ENCODE measurements at places on chromosomes 12 and 14.

DNA sequence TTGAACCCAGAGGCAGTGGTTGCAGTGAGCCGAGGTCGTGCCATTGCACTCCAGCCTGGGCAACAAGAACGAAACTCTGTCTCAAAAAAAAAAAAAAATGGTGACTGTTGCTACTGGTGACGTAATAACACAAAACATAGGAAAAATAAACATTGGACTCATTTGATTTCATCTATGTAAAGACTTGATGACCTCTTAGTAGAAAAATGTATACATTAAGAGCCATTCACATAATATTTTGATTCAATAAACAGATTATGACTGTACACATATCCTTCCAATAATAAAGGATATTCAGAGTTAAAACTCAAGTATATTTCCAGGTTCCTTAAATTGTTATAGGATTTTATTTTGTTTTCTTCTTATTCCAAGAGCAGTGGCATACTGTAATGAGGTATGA lies 65.7 kb upstream of the AEBP2 start:
- no peak for DNase-seq

GRCh38 chr12:61862986-61863385 lies 397.2 kb upstream of the USP15 start:
- no peak for DNase-seq

DNA sequence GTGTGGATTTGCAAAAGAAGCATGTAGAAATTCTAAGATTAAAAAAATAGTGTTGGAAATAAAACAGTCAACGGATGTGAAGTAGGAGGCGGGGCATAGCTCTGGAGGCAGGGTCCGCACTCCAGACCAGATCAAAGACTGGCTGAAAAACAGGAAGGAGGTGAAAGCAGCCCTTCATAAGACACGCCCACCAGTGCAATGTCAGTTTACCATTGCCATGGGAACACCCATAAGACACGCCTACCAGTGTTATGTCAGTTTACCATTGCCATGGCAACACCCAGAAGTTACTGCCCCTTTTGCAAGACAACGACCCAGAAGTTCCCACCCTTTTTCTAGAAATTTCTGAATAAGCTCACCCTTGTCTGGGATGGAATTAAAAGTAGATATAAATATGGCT lies 87.1 kb downstream of the FZD10 start:
- no peak for DNase-seq

GRCh38 chr12:128825835-128826234 lies 2.1 kb upstream of the SLC15A4 start:
- no peak for DNase-seq

DNA sequence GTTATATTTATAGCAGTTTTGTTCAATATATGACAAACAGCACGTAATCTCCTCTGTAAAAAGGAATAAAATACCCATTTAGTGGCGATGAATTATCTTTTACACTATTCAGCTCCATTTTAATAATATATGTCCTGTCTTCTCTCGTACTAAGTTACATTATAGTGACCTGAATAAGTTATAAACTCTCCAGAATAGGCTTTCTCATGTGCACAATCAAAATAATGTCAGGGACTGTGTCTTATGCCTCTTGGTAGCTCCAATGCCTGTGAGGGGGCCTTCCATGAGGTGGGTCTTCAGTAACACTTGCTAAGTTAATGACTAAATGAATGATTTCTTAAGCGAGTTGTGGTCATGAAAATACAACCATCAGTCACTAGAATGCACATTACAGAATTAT lies 150.9 kb downstream of the MDGA2 start:
- DNase-seq = no peak

DNA sequence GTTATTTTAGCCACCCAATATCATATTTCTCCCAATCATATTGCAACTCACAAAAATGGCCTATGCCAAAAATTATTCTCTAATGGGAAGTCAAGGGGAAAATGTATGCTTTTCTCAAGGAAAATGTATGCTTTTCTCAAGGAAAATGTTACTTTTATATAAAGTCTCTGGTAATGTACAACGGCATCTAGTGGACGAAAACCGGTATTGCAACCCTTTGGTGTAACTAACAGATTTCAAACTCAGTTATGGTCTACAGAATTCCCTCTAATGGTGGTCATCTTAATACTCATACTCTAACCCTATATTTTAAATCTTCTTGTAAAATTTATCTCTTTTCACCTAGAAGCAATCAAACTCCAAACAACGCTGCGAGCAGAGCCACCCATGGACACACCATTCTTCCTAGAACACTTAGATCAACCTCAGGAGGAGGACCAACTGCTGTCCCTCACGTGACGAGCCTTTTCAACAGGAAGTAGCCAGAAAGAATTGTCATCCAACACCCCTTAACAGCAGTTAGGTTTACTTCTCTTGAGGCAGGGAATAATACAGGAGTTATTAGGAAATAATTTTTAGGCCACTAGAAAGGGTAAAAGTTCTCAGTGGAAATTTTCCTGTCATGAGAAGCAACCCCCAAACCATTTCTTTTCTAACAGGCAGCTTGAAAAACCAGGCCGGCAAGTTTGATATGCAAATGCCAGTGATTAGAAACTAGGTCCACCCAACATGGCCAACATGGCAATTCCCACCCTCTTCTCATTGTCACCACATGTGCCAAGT lies 20.1 kb downstream of the APOBEC1 start:
- DNase-seq = no peak

DNA sequence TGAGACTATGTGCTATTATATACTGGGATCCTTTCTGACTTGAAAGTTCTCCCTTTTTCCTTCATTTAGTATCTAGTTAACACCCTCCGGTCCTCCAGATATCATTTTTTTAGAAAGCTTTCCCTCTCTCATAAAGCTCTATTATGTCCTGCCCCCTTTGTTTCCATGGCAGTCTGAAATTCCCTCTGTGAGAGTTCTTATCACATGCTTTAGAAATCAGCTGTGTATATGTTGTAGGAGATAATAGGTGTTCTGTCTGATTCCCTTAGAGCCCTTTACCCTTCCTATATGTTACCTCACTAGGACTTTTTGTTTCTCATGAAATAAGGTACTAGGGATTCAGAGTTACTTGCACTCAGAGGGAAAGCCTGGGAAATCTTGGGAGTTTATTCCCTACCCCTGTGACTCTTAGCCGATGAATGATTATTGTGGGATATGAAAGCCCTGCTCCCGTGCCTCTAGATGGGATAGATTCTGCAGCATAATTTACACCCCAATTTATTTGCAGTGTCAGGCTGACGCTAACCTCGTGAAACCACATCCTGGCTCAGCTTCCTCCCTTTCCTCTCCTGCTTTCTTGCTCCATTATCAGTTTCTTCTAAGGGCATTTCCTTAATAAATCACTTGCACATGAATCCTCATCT lies 448.4 kb downstream of the MDGA2 start:
- DNase-seq = no peak

GRCh38 chr12:75876832-75877762 lies 154.5 kb downstream of the PHLDA1 start:
- no peak for DNase-seq

- DNase-seq = no peak
Observed at GRCh38 chr14:34257505-34257904, 204.5 kb downstream of the SPTSSA start.

GRCh38 chr12:28331130-28331529 lies 140.9 kb downstream of the CCDC91 start:
- no peak for DNase-seq

GRCh38 chr14:72917094-72917802 lies 9.0 kb upstream of the DCAF4 start:
- no peak for DNase-seq

DNA sequence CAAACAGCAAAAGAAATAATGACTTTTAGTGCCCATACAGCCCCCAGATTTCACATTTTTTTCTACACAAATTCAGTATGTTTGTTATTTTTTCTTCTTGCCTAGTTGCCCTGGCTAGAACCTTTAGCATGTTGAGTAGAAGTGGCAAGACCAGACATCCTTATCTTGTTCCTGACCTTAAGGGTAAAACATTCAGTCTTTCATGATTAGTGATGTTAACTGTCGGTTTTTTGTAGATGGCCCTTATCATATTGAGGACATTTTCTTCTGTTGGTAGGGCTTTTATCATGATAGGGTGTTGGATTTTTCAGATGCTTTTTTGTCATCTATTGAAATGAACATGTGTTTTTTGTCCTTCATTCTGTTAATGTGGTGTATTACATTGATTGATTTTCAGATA lies 17.1 kb downstream of the IRAK3 start:
- DNase-seq = no peak

DNA sequence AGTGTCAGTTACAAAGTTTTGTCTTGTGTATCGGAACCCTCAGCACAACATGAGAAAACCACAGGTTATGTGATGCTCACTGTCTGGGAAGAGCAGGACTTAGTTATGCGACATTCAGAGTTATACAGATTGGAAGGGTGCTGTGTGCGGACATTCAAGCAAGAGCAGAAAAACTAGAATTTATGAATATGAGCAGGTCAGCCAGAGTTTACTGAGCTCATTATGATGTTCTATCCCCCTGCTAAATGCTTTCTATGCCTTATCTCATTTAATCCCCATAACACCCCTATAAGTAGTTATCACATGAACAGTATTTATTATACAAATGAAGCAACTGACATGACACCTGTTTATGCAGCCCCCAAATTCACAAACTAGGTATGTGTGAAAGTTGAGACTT lies 1083.2 kb downstream of the FLRT2 start:
- no peak for DNase-seq

DNA sequence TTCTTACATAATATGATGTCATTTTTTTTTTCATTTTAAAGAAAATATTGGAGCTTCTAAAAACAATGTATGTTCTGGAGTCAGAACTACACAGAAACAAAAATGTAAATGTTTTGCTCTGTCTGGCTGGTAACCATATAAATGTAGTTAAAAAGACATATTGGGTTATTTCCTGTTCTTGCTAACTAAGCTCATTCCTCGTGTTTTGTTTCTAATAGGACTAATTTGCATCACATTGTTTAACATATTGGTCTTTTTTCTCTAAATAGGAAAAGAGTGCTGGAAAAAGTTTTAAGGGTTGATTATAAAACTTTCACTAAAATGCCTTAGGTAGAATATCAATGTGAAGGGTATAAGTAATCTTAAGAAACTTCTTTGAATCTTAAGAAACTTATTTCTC lies 221.3 kb downstream of the SLC6A15 start:
- no peak for DNase-seq

GRCh38 chr12:49478949-49479664 lies 59.7 kb upstream of the KCNH3 start:
- DNase-seq = no peak

DNA sequence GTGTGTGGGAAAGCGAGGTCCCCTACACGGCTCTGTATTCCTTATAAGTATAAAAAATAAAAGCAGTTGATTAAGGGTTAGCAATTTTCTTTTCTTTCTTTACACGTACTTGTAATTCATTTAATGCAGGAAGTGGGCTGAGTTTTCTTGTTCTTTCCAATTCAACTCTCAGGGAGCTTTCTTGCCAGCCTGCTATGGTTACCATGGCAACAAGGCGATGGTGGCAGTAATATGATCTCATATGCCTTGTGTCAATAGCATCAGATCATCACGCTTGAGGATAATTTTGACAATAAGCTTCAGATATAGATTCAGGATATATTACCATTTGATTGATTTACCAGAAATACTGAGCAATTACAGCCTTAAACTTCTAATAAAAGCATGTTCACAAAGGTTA lies 466.5 kb downstream of the APAF1 start:
- no peak for DNase-seq

DNA sequence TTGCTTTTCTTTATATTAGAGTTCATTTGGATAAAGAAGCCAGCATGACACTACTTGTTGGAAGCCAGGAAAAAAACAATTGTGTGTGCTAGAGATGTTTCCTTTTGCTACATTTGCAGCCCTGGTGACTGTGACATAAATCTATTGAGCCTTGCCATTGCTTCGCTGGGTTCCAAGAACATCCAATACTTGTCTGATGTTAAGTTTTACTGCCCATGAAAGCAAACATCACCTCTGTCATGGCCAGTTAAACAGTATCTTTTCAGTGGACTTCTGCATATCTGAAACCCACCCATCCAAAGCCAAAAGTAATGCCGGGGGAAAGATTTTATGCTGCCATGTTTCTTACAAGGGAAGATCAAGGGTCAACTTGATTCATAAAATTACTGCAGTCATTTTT lies 184.0 kb downstream of the MSRB3 start:
- no peak for DNase-seq

DNA sequence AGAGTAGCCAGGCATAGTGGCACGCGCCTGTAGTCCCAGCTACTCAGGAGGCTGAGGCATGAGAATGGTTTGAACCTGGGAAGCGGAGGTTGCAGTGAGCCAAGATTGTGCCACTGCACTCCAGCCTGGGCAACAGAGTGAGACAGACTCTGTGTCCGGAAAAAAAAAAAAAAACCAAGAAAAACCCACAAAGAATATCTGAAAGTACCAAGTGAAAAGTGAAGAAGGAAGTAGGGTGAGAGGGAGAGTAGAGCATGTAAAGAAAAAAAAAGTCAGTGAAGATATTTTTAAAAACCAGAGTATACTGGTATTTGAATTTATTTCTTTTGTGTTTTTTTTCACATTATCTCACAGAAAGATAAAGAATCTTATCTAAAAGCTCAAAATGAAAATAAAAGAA lies 43.3 kb upstream of the ISM2 start:
- no peak for DNase-seq

- DNase-seq = no peak
Observed at GRCh38 chr14:92942576-92942975, 19.6 kb downstream of the CHGA start.

- DNase-seq = no peak
Observed at GRCh38 chr12:116247377-116247776, 30.1 kb downstream of the MED13L start.

GRCh38 chr12:61232040-61232439 lies 1028.2 kb upstream of the USP15 start:
- no peak for DNase-seq

DNA sequence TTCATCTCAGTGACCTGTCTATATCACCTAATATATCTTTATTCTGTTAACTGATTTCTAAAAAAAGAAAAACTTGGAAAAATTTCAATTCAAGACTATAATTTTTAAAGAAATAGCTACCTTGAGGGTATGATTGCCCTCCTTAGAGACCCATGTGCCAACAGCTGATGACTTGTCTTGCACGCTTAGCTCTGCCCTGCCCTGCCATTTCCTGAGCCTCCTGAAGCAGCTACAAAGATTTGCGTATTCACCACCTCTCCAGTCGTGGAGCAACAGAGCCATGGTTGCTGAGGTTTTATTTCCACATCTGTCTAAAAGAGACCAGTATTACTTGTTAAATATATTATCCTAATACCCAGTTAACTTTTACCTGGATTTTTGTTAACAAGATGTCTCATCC lies 91.7 kb upstream of the ATF1 start:
- no peak for DNase-seq

Measured in CD4-positive, alpha-beta T cell treated with Interleukin-15 for 1 hour (primary cell).